ENCODE measurements at places on chromosomes 7 and 10.
A peak's percentile ranks its signal among the peaks of the same experiment; 100 is the strongest.

- no peak for DNase-seq
Measured at GRCh38 chr7:271266-272107, 18.5 kb upstream of the FOXL3 start.

- DNase-seq = no peak
Measured at GRCh38 chr7:24706211-24707170, 50.8 kb downstream of the GSDME start.

DNA sequence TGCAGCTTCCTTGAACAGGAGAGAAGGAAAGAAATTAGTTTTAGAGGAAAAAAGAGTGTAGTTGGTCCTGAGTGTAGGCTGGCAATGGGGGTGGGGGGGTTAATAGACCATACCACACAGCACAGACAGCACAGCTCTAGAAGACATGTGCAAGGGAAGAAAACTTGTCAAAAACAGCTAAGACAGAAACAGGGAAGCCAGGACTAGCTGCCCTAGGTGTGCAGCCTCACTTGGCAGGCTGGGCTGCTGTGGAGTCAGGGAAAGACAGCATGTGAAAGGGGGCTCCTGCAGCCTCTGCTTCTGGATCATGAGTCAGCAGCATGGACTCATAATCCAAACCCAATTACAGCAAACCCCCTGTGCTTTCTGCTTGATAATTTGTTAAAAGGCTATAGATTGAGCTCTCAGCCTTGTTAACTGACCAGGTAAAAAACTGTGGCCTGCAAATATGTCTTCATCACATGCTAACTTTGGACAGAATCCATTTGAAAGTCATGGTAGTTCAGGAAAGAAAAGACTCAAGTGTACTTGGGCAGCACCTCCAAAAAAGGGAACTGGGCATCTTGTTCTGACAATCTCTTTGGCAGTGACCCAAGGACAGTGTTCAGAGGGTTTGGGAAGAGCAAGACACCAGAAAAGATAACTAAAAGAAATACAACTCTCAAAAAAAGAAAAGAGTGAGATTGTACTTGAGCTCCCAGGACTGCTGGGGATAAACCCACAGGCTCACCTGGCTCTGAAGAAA is 142.2 kb upstream of the VWC2 start:
- no peak for DNase-seq

- no peak for DNase-seq
Measured at GRCh38 chr7:112012242-112012641, 194.0 kb downstream of the DOCK4 start.

DNA sequence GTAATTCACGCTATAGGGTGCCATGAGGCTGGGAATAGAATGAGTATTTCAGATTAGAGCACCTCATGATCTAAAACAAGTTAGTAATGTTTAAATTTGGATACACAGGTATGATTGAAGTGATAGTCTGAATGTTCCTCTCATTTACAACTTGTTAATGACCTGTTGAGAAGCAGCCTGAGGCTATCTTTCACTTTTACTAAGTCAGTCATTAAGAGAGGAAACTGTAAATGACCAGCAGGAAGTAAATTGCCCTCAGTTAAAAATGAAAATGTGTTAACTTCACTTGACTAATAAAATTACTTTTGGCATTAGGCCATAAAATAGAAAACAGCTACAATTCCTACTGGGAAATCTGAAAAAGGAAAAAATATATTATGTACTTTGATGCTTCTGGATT is 1042.0 kb downstream of the DNAJB9 start:
- no peak for DNase-seq

GRCh38 chr7:4641091-4641666 is 40.9 kb upstream of the FOXK1 start:
- no peak for DNase-seq

- no peak for DNase-seq
Measured at GRCh38 chr10:110864662-110865140, 7.0 kb upstream of the PDCD4 start.

DNA sequence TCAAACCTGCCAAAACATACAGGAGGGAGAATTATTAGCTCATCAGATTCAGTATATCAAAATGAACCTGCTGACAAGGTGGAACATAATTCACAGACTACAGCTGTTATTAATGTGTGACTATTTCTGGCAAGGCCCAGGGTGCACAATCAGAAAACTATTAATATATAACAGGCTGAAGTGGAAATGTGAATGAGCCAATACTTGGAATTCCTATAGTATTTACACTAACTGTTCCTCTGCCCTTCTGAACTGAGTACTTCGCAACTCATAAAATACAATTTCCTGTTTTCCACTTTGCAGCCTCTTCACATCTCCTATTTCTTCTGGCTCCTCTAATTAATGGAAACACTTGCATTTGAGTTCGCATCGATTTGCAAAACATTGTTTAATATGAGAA is 330.8 kb downstream of the DPP6 start:
- peak; percentile 19 for DNase-seq

DNA sequence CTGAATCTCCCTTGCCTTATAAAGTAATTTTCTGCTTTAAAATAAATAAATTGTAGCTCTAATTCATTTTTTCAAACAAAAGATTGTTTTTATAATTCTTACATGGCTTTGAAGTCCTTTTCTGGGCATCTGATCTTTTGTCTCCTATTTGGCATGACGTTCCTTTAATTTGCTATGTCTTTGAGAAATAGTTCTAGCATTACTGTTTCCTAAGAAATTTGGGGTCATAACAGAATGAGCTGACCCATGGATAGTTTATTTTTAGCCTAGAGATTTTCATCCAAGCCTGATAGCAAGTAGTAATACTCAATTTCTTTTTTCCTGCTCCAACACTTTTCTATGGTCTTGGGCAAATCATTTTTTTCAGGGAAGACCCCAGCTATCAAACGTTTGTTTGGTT is 31.4 kb downstream of the CCDC71L start:
- no peak for DNase-seq

- DNase-seq = no peak
Measured at GRCh38 chr10:128072046-128072445, 54.2 kb downstream of the MKI67 start.

DNA sequence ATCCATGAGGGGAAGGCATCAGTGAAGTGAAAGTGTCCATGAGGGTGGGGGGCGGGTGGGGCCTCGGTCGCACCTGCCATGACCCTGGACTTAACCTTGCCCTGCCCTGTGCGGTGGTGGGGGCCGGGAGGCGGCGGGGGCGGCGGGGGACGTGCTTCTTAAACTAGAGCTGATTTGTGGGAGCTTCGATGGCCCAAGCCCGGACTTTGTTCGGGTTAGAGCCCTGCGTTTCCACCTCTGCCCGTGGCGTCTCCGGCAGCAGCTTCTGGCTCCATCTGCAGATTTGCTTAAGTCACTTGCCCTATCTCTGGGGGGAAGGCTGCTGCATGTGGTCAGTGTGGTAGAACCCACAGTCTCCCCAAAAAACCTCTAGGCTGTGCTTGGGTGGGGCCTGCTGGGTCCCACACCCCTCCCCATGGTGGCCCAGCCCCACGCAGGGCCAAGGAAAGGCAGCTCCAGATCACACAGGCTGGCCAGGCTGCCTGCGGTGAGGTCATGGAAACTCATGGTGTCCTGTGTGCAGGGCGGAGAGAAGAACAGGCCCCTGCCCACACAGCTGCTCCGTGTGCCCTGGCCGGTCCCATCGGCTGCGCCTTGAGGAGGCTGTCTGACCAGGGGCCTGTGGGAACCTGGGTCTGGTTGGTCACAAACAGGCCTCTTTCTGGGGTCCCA is 93.2 kb downstream of the INPP5A start:
- DNase-seq = no peak

GRCh38 chr7:38686888-38687287 is 55.7 kb upstream of the AMPH start:
- DNase-seq = no peak

- no peak for DNase-seq
Measured at GRCh38 chr10:73407495-73407894, 6.4 kb downstream of the ANXA7 start.

GRCh38 chr7:4838626-4839334 is 23.1 kb downstream of the PAPOLB start:
- DNase-seq = no peak

DNA sequence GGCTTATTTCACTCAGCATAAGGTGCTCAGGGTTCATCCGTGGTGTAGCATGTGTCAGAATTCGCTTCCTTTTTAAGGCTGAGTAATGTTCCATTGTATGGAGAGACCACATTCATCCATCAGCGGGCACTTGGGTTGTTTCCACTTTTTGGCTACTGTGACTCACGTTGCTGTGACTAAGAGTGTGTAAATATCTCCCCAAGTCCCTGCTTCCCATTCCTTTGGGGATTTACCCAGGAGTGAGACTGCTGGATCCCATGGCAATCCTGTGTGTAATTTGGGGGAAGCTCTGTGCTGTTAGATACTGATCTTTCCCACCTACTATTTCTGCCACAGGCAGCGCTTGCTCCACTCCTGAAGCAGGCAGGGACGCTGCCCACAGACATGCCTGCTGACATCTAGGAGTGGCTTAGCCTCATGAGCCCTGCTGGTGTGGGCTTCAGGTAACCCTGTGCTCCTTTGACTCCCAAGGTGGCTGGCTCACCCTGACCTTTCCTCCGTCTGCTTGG is 346.0 kb downstream of the FRMD4A start:
- no peak for DNase-seq

DNA sequence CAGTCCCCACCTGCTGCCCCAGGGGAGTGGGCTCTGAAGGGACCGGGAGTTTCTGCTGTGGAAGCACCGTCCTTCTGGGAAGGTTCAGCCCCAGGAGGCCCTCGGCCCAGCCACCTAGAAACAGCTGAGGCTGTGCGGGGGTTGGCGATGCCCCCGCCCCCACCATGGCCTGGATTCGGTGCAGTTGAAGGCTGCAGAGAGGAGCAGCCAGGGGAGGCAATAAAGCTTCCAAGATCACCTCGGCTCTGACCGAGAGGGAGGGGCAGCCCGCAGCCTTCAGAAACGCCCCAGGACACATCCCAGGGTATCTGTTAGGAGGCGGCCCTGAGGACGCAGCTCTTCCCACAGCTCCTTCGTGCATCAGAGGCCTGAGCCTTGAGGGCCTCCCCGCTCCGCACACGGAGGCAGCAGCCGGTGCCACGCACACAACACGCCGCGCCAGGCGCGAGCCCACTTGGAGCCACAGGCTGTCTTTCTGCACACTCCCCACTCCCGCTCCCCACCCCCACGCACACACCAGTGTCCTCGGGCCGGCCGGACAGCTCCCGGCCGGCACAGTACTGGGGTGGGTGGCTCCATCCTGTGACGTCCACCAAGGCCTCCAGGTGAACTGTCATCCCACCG is 1.6 kb downstream of the KNDC1 start:
- no peak for DNase-seq

GRCh38 chr7:40580776-40581175 is 446.0 kb downstream of the SUGCT start:
- no peak for DNase-seq

GRCh38 chr10:71638822-71639719 is 80.5 kb downstream of the C10orf105 start:
- no peak for DNase-seq

GRCh38 chr7:101330011-101330484 is 8.4 kb upstream of the IFT22 start:
- no peak for DNase-seq

GRCh38 chr7:104956753-104957450 is 57.1 kb upstream of the KMT2E start:
- no peak for DNase-seq

DNA sequence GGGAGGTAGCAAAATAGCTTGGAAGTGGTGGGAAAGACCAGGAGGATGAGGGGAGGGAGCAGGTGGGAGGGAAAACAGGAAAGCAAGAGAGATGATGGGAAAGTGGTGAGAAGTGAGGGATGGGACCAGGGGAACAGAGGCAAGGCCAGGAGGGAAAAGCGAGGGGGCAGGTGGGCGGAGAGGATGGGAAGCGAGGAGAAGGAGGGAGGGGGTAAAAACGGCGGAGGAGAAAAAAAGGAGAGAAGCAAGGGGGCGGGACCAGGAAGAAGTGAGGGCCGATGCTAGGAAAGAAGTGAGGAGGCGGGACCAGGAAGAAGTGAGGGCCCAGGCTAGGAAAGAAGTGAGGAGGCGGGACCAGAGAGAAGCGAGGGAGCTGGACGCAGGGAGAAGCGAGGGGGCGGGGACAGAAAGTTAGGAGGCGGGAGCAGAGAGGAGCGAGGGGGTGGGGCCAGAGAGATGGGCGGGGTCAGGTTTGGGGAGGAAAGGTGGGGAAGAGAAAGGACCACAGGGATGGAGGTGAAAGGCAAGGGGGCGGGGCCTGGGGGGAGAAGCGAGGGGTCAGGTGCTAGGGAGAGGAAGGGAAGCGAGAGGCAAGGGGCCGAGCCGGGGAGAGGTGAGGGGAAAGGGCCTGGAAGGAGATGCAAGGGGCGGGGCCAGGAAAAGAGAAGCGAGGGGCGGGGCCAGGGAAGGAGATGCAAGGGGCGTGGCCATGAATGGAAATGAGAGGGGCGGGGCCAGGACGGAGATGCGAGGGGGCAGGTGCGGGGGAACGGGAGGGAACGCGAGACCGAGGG is 984 bp downstream of the SMURF1 start:
- DNase-seq = peak; percentile 85

GRCh38 chr10:77478247-77478961 is 159.2 kb downstream of the KCNMA1 start:
- no peak for DNase-seq

DNA sequence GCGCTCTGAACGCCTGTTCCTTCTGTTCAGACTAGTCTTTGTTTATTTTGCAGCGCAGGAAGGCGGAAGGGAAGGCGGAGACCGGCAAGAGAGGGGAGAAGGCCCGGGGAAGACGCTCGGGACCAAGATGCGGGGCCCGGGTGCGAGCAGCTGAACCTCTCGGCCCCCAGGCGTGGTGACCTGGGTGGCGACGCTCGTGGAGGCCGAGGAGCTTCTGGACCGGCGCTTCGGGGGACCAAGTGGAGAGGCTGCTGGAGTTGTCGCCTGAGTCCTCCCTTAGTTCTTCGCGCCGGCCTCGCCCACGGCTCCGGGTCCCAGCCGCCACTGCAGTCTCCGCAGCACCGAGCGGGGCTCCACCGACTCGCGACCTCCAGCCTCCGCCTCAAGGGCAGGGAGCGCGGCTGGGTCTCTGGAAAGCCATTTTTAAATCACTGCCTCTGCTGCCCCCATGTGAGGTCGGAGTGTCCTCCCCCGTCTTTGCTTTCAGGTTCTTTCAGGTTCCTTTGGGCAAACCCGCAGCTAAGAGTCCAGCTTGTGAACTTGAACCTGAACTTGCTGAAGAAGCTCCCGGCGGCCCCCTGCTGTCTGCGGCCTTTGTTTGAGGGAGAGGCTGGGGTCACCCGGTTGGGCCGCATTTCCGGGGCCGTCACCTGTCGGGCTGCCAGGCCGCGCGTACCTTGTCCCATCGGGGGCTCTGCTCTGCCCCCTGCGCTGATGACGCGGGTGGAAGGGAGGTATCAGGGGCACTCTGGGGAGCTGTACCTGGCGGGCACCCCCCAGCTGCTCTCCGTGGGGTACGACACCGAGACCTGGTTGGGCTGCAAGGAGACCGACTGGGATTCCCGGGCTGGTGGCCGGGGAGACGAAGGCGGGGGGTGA is 136.0 kb downstream of the KIF20B start:
- DNase-seq = peak; percentile 33

- no peak for DNase-seq
Measured at GRCh38 chr7:137667633-137668387, 179.0 kb downstream of the DGKI start.

- peak; percentile 44 for DNase-seq
Measured at GRCh38 chr7:157612664-157613561, 276.1 kb downstream of the DNAJB6 start.

- no peak for DNase-seq
Measured at GRCh38 chr10:63431962-63432797, 33.6 kb downstream of the JMJD1C start.
